ENCODE measurements at places on chromosomes 2 and 18.

- no peak for DNase-seq
Measured at GRCh38 chr18:48057018-48057417, 126.6 kb upstream of the SMAD2 start.

- DNase-seq, result no peak
Measured at GRCh38 chr2:55869637-55870325, 53.8 kb downstream of the EFEMP1 start.

DNA sequence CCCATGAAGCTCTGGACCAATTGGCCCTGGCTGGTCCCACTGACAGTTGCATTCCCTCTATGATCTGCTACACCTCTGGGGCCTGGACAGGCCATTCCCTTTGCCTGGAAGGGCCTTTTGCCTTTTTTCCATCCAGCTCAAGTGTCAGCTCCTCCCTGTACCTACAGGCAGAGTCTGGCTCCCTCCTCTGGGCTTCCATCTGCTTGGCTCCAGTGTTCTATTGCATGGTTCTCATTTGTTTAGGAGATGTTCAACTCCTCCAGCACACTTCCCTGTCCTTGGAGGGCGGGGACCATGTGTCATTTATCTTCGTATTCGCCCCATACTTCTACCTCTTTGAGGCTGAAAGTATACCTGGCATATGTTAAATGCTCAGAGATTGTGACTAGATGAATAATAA, 61.1 kb downstream of the PRKCE start:
- DNase-seq, result no peak

- no peak for DNase-seq
Measured at GRCh38 chr2:11635141-11635540, 34.9 kb downstream of the NTSR2 start.

GRCh38 chr2:111168528-111169239, 48.0 kb downstream of the BCL2L11 start:
- DNase-seq, result no peak

- DNase-seq, result no peak
Measured at GRCh38 chr18:35227254-35227653, 13.6 kb upstream of the ZNF397 start.

- DNase-seq, result no peak
Measured at GRCh38 chr18:51137026-51137729, 60.3 kb downstream of the MEX3C start.

GRCh38 chr18:26421503-26421902, 126.8 kb downstream of the KCTD1 start:
- no peak for DNase-seq

DNA sequence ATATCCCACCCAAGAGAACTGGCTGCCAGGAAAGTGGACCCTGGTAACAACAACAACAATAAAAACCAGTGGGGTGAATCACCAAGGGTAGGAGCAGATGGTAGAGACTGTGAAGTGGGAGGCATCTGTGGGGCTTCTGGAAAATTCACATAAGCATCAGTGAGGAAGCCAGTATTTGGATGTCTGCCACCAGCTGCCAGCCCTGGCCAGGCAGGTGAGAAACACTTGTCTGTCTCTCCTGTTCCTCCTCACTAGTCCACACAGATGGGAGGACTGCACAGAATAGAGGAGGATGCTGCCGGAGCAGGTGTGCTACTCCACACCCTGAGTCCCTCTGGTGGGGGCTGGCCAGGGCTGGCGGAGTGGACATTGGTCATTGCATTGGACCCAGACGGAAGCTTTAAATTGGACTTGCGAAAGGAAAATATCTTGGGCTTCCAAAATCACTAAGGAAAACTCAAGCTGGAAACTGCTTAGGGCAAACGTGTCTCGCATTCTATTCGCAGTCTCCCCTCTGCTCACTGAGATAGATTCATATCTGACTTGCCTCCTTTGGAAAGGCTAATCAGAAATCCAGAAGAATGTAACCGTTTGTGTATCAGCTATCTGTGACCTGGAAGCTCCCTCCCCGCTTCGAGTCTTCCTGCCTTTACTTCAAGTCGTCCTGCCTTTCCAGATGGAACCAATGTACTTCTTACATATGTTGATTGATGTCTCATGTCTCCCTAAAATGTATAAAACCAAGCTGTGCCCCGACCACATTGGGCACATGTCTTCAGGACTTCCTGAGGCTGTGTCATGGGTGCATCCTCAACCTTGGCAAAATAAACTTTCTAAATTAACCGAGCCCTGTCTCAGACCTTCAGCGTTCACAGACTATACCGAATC, 69.1 kb downstream of the NAB1 start:
- no peak for DNase-seq

- no peak for DNase-seq
Measured at GRCh38 chr2:38122344-38122743, 46.4 kb upstream of the CYP1B1 start.

- DNase-seq, result no peak
Measured at GRCh38 chr18:58449464-58449863, 179.4 kb downstream of the ALPK2 start.

DNA sequence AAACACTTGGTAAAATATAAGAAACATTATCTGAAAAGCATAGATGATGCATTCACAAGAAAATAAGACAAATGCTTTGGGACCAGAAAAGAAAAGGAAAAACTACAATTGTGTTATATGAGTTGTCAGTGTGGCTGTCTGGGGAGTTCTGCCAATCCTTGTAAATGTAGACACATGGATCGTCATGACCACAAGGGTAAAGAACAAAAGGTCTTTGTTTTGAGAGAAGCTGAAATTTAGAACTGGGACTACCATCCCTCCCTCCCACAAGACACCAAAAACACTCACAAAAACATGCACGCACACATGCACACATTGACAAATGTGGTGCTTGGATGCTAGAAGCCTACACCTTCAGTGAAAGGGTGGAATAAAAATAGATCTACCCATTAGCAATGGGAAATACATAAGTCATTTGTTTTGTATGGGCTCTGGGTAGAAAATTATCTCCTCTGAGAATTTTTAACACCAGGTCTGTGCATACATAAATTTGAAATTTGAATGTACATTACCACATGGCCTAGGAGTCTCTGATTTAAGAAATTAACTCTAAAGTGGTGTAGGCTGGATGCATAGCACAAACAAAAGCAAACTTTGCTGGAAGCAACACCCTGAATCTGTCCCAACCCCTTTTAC, 266.2 kb upstream of the SLC39A10 start:
- no peak for DNase-seq

All from RWPE2 (cell line).